ENCODE measurements at places on chromosomes 2 and 18.

GRCh38 chr2:2586931-2587330 lies 255.9 kb upstream of the MYT1L start:
- no peak overlapping the region for H3K27ac ChIP-seq
- H3K4me3 ChIP-seq, result no peak overlapping the region
- H3K27me3 ChIP-seq, result no peaks in the 10 kb centered on the region
- H3K4me1 ChIP-seq, result peaks cover 4% of the 10 kb centered on the region
- no peaks in the 10 kb centered on the region for H3K36me3 ChIP-seq

DNA sequence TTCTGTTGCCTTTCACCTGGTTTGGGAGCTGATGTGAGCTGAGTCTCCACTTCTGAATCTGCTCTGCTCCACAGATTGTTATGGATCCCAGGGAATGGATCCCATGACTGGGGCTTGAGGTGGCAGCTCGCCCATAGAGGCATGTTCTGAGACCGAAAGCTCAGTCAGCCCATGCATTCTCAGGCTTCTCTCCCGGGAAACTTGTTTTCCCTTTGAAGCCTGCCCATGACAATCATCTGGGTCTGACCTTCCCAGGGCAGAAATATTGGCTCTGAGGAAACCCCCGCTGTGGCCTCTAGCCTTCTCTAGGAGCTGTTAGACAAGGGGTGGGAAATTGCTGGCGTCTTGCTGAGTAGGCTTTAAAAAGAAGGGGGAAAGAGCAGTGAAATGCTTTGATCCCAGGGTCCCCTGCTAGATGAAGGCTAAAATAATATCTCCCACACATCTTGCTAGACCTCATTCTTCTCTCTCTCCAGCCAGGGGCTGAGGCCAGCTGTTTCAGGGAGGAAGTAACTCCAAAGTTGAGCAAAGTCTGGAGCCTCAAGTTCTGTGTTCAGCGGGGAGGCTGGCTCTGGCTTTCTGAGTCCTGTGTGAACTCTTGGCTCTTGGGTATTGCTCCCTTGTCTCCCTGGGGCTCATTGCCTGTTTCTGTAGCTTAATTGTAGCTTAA lies 2.0 kb downstream of the VAMP8 start:
- H3K4me3 ChIP-seq, result no peak overlapping the region
- no peak overlapping the region for H3K27ac ChIP-seq
- DNase-seq, result no peak

DNA sequence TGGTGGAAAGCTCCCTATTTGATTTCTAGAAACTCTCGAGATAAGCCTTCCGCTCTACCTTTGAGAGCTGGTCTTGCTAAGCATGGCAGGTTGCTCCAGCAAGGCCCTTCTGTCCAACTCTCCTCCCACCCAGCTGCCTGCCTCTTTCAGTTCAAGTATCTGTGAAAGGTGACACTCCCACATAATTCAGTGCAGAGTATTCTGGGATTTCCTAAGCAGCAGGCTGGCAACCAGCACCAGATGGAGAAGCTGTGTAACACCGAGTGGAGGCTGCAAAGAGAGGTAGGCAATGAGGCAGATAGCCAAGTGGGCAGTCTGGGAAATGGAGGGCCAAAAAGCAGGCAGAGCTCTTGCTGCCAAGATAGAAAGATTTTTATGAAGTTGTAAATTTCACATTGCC lies 88.4 kb upstream of the CAVIN2 start:
- DNase-seq, result no peak
- no peaks in the 10 kb centered on the region for H3K27me3 ChIP-seq
- no peak overlapping the region for H3K27ac ChIP-seq
- H3K4me1 ChIP-seq, result peaks cover 8% of the 10 kb centered on the region

GRCh38 chr2:120195553-120195952 lies 27.6 kb downstream of the TMEM185B start:
- DNase-seq, result no peak
- H3K4me3 ChIP-seq, result no peak overlapping the region
- no peaks in the 10 kb centered on the region for H3K27me3 ChIP-seq
- no peaks in the 10 kb centered on the region for H3K4me1 ChIP-seq

- H3K27ac ChIP-seq, result no peak overlapping the region
- no peak for DNase-seq
- H3K4me1 ChIP-seq, result peaks cover 13% of the 10 kb centered on the region
- H3K36me3 ChIP-seq, result no peaks in the 10 kb centered on the region
Measured at GRCh38 chr2:120510751-120511395, 164.9 kb downstream of the INHBB start.

GRCh38 chr18:10525371-10525691 lies 496 bp upstream of the NAPG start:
- DNase-seq, result no peak
- H3K4me1 ChIP-seq, result no peaks in the 10 kb centered on the region
- H3K4me3 ChIP-seq, result no peak overlapping the region
- no peak overlapping the region for H3K27ac ChIP-seq

GRCh38 chr2:218397820-218398436 lies 1.7 kb upstream of the CTDSP1 start:
- H3K27me3 ChIP-seq, result peaks cover 45% of the 10 kb centered on the region
- H3K4me1 ChIP-seq, result peaks cover 32% of the 10 kb centered on the region
- H3K27ac ChIP-seq, result no peak overlapping the region
- H3K4me3 ChIP-seq, result peak overlapping the region; percentile 12
- H3K36me3 ChIP-seq, result peaks cover 8% of the 10 kb centered on the region

- no peaks in the 10 kb centered on the region for H3K27me3 ChIP-seq
- DNase-seq, result no peak
- H3K4me3 ChIP-seq, result no peak overlapping the region
- no peaks in the 10 kb centered on the region for H3K4me1 ChIP-seq
- no peaks in the 10 kb centered on the region for H3K36me3 ChIP-seq
Measured at GRCh38 chr2:206204710-206205109, 45.0 kb downstream of the EEF1B2 start.

DNA sequence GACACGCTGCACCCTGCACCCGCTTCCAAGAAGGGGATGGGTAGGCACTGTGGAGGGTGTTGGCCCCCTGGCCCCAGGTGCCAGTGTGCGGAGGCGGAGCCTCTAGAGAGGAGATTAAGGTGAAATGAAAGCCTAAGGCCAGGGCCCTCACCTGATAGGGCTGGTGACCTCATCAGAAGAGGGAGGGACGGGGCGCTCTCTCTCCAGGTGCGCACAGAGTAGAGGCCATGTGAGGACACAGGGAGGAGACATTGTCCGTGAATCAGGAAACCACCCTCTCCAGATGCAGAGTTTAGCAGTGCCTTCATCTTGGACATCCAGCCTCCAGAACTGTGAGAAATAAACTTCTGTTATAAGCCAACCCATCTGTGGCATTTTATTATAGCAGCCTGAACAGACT lies 62.3 kb downstream of the PSMG2 start:
- peaks cover 3% of the 10 kb centered on the region for H3K4me1 ChIP-seq
- no peak overlapping the region for H3K27ac ChIP-seq
- H3K27me3 ChIP-seq, result no peaks in the 10 kb centered on the region
- no peak for DNase-seq
- no peaks in the 10 kb centered on the region for H3K36me3 ChIP-seq

GRCh38 chr2:53021828-53022227 lies 745.8 kb upstream of the CHAC2 start:
- no peak for DNase-seq
- H3K4me3 ChIP-seq, result no peak overlapping the region
- H3K4me1 ChIP-seq, result no peaks in the 10 kb centered on the region
- no peaks in the 10 kb centered on the region for H3K27me3 ChIP-seq
- no peaks in the 10 kb centered on the region for H3K36me3 ChIP-seq

All from neuronal stem cell (in vitro differentiated cells).